SHP77 (cell line): ENCODE measurements at places on chromosomes 1 and 21.
A peak's percentile ranks its signal among the peaks of the same experiment; 100 is the strongest.

DNA sequence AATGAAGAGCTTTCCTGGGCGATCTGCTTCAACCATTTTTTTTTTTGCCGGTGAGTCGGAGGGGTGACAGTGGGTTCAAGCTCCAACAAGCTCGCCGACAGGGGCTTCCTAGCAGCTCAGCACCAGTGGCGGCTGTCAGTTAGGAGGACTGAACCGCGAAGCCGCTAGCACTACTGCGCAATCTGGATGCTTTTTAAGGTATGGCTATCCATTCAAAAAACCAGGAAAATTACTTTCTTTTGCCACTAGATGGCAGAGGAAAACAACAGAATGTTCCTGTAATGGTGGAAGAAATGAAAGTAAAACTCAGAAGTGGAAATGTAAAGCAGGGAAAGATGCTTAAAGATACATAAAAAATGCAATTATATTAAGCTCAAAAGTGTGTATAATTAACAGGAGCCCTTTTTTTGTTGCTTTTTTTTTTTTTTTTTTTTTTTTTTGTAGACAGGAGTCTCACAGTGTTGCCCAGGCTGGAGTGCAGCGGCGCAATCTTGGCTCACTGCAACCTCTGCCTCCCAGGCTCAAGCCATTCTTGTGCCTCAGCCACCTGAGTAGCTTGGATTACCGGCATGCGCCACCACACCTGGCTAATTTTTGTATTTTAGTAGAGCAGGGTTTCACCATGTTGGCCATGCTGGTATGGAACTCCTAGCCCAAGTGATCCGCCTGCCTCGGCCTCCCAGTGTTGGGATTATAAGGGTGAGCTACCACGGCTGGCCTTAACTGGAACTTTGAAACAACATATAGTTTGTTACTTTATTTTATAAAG is 8.5 kb downstream of the KYAT3 start:
- peak; percentile 7 for DNase-seq

DNA sequence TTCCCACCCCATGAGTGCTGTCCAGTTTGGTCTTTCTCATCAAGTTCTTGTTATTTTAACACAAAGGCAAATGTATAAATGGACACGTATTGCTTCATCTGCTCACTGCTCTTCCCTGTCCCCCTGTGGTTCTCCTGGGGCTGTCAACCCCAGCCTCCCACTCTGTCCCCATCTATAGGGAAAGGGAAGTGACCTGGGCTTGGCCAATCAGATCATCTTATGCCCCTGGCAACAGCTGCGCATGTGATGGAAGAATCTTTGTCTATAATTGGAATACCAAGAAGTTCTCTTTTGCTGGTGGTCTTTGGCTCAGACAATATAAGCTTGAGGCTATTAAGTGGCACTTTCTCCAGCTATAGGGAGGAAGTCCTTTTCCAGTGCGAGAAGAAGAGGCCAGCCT is 4.7 kb upstream of the CCSAP start:
- DNase-seq, result no peak

DNA sequence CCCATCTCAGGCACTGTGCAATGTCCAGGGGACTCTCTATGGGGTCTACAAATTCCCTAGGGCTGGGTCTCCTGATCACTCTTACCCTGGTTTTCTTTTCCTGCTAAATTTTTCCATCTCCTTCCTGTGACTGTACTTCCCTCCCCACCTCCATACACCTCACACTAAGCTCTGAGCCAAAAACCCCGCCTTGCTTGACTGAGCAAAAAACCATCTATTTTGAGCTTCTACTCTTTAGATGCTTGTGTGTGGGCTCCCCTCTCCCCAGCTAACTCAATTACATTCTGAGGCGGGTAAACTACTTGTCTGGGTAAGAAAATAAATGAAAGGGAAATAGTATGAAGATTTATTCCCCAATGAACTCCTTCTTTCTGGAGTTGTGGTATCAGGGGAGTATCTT is 187.9 kb downstream of the PTPRU start:
- DNase-seq, result no peak

GRCh38 chr1:170307426-170307825 is 161.7 kb downstream of the NTMT2 start:
- DNase-seq, result no peak

GRCh38 chr1:33649759-33650158 is 177.3 kb downstream of the ZSCAN20 start:
- DNase-seq, result no peak
